ENCODE measurements at places on chromosomes 12 and 14.

DNA sequence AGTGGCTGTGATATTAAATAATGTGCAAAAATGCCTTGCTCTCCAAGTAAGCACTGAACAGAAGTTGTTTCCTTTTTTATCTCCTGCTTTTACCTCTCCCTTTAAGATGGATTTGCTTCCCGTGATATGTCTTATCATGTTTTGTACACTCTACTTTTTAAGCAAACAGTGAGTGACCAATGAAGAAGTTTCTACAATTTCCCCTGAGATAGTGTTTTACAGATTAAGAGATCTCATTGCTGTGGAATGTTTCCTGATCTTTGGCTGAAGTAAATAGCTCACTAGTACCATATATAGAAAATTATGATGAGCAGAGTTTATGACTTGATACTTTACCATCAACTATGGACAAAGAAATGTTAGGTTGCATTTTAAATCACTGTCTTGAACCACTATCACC is 184.8 kb upstream of the PDE3A start:
- no peak for DNase-seq

DNA sequence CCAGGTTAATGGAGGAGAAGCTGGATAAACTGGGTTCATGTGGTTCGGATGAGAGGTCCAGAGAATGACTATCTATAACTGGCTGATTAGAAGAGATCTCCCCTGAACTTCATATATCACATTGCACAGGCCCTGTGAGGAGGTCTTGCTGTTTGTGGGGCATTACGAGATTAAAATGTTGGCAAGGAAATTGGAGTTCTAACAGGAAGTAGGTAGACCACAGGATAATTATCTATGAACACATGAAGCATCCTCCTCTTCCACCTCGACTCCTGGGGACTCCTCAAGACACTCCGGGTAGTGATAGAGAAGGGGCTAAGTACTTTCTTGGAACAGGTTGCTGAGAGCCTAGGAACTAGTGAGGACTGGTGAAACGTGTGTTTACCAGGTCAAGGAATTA is 418.8 kb downstream of the KCNH5 start:
- no peak for DNase-seq

GRCh38 chr12:13241833-13242488 is 45.4 kb downstream of the EMP1 start:
- no peak for DNase-seq

- DNase-seq = no peak
Observed at GRCh38 chr14:91303924-91304229, 59.4 kb upstream of the GPR68 start.

DNA sequence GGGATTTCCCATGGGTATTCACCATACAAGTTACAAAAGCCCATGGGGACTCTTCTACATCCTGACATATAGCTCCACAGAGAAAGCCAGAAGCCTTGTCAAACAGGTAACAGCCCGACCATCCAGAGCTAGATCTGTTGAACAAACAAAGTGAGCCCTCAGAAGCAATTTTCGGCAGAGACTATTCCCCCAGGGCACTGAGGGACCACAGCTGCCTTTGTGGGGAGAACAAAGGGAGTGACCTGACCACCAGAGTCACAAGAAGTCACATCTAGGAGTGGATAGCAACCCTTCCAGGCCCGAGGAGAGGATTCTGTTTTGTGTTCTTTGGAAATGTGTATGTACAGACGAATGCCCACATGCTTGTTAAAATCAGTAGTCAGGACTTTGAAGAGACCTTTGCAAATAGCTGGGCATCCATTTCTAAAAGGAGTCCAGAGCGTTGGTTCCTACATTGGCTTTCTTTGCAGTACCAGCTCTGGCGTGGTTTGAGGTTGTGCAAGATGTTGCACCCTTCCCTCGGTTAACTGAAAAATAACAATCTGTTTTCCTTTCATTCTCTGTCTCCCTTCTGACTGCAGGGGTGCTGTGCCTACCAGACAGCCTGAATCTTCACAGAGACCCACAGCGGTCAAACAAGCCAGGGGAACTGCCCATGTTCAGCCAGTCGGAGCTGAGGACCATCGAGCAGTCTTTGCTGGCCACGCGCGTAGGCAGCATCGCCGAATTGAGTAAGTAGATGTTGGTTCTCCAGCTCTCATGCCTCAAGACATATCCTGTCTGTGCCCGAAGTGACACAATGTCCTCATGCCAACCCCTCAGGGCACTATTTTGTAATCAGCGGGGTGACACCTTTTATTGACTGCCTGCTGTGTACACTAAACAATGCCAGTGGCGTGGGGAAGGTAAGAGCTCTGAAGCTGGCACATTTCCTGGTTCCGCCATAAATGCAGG is 165.4 kb upstream of the PWP1 start:
- DNase-seq = no peak

Data from SK-N-MC (cell line).